ENCODE measurements at places on chromosomes 1 and 21. TPM values are rescaled to one million over a fixed set of nuclear protein-coding genes. Genes with fewer than 3 reads are reported as not detected.
A peak's percentile ranks its signal among the peaks of the same experiment; 100 is the strongest.

Gene CELA3A
- not detected for polyA plus RNA-seq

Gene RAB7B
- polyA plus RNA-seq = 7.5 TPM

Gene SMIM1
- polyA plus RNA-seq = 3.7 TPM

Gene ADCY10
- 0.32 TPM for polyA plus RNA-seq

Gene RPL11
- polyA plus RNA-seq = 1,302 TPM

Gene GOLT1A
- polyA plus RNA-seq = 12.5 TPM

Gene HSD3B1
- polyA plus RNA-seq = 1.3 TPM

Gene EDN2
- not detected for polyA plus RNA-seq

Gene IGFN1
- polyA plus RNA-seq = 10.4 TPM

Gene PHLDA3
- polyA plus RNA-seq = 75.3 TPM

Gene PLA2G2C
- 0.08 TPM for polyA plus RNA-seq

Gene HOOK1
- 6.5 TPM for polyA plus RNA-seq

Gene ADPRS
- 46.1 TPM for polyA plus RNA-seq

Gene SESN2
- 16.6 TPM for polyA plus RNA-seq

Gene PTAFR
- polyA plus RNA-seq = 9.9 TPM

Gene CD101
- 4.9 TPM for polyA plus RNA-seq

Gene CASQ2
- 1.1 TPM for polyA plus RNA-seq

Gene RNF115
- 19.1 TPM for polyA plus RNA-seq

Gene KCNAB2
- polyA plus RNA-seq = 48.3 TPM

Gene GNAT2
- polyA plus RNA-seq = not detected

Gene SEMA4A
- polyA plus RNA-seq = 42.0 TPM

Gene AJAP1
- 27.3 TPM for polyA plus RNA-seq

Gene TMEM269
- 1.3 TPM for polyA plus RNA-seq

Gene C1orf74
- polyA plus RNA-seq = 2.3 TPM

Gene DUSP23
- polyA plus RNA-seq = 24.9 TPM

Gene OR2L13
- 5.8 TPM for polyA plus RNA-seq

- no peak for DNase-seq
Observed at GRCh38 chr1:93671099-93671621, 10.5 kb downstream of the BCAR3 start.

DNA sequence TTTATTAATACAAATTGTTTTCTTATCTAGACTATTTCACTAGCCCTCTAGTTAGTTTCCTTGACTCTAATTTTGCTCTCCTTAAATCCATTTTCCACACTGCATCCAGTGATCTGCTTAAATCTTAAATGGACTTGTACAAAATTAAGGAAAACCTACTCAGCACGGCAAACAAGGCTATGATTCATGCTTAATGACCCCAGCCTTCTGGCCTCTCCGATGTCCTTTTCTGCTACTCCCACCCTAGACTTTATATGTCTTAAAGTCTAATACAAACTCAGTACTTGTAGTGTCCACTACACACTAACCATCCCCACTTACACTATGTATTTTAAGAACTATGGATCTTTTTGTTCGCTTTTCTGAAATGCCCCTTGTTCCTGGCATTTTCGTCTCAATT lies 2.2 kb downstream of the TMED5 start:
- no peak for DNase-seq

GRCh38 chr1:35398739-35399138 lies 130.2 kb downstream of the ZMYM4 start:
- DNase-seq = no peak

- DNase-seq = no peak
Observed at GRCh38 chr1:228810878-228811711, 75.8 kb downstream of the RHOU start.

- no peak for DNase-seq
Observed at GRCh38 chr1:1914971-1915692, at the start of gene CALML6. CALML6 (plus strand) TSS chr1:1915260; CDS start chr1:1915281, 21 bp downstream.

- no peak for DNase-seq
Observed at GRCh38 chr1:178011864-178012503, 42.1 kb upstream of the SEC16B start.

DNA sequence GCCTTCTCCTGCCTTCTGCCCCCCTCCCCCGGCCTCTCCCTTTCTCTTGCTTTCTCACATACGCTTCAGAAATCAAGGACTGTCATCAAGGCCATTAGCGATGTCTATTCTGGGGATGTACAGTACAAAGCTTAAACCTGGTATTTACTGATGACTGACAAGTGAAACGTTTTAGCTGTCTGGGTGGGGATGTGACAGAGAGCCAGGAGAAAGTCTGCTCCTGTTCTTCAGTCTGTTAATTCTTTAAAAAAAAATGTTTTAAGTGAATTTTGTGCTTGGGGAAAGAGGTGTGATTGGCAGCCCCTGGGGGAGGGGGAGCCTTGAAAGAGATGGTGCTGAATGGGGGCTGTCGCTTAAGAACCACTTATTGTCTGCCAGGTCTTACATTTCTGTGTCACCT lies 283.0 kb upstream of the PLXNA2 start:
- DNase-seq = peak; percentile 64

DNA sequence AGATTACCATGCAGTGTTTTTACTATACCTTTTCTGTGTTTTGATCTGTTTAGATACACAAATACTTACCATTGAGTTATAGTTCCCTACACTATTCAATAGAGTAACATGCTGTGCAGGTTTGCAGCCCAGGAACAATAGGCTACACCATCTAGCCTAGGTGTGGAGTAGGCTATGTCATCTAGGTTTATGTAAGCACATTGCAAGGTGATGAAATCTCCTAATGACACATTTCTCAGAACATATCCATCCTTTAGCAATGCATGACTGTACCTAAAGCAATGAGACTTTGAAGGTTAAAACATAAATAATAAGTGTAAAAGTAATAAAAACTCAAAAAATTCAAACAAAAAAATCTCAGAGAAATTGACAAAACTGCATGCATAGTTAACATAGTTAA lies 358.6 kb downstream of the USH2A start:
- DNase-seq = no peak

DNA sequence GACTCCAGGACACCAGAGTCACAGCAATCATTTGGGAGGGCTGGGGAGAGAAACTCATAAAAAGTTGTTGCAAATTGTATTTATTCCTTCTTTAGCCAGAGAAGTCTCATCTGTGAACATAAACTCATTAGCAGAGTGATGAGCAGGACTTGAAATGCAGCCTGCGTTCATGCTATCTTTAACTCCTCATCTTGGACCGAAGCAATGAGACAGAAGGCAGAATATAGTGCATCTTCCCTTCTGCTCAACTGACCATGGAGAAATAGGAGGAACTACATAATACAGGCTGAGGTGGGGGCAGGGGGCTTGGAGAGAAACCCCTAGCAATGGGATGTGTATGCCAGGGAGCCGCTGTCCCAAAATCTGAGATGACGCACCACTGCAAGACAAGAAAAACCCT lies 121.8 kb upstream of the AJAP1 start:
- DNase-seq = peak; percentile 68

GRCh38 chr1:170145061-170145460 lies 698 bp upstream of the NTMT2 start:
- no peak for DNase-seq

GRCh38 chr1:74771913-74772515 lies 39.1 kb downstream of the TYW3 start:
- DNase-seq = peak; percentile 92

- no peak for DNase-seq
Observed at GRCh38 chr1:12166834-12167492, at the start of gene TNFRSF1B. TNFRSF1B (plus strand) TSS chr1:12166991; CDS start chr1:12167092, 101 bp downstream.

DNA sequence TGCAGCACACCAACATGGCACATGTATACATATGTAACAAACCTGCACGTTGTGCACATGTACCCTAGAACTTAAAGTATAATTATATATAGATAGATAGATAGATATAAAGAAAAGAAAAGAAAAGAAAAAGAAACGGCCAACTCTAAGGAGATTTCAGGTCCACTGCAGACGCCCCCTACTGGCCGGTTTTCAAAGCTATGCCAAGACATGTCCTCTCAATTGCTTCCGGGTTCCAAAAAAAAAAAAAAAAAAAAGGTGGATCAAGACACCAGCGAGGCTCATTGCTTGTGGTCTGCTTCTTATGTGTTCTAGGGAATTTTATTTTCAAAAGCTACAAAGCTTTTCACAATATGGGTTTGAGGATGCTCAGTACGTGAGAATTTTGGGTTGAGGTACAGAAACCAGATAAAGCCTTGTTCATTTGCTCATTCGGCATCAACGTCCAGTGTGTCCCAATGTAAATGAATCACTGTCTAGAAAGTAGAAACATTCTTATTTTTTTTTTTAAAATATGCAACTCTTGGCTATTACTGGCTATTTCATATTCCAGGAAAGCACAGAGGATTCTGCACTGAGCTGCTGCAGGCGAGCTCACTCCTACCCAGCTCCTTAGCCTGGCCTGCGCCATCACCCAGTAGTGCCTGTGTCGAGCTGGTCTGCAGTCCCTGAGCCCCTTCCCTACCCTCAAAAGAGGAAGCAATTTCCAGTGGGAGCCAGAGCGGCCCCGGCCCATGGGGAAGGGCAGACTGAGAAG lies 643.0 kb downstream of the KIF26B start:
- DNase-seq = no peak

DNA sequence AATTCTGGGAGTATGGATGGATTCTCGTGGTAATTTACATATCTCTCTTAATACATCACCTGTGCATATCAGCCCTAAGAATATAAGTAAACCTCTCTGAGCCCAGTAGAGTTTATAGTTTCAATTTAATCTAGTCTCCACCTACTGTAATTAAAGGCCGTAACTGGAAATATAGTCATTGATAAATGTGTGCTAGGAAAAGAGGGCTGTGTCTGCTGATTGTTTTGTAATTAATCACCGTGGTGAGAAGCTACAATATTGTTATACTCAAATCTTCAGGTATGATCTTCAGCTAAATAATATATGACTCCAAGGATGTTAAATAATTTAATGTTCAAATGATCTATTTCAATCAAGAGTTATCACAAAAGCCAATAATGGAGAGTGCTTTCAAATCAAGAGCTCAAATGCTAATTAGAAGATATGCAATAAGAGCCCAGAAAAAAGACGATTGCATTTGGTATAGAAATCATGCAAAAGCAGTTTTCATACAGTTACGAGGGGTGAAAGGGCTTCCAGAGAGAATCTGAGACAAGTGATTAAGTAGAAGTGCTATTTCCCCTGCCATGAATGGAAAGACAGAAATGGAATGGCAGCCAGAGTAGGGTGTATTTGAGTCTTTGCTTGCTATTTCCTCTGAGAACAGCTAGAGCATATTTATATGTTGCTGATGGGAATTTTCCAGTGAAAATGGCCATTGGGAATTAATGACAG lies 1134.3 kb downstream of the NCAM2 start:
- no peak for DNase-seq

DNA sequence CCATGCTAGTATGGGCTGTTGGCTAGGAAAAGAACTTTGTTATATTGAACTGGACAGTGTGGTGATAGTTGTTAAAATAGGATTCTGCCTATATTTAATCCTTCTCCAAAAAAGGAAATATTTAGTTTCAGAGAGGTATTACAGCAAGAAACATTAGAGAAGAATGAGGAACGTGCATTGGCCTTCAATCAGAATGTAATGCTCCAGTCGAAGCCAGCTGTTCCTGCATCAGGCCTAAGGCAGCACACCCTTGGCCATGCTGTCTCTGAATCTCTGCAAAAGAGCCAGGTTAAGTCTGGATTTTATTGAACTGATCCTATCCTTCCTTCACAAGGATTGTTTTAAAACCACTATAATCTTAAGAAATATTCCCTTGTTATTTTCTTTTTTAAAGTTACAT lies 35.3 kb upstream of the RALGPS2 start:
- no peak for DNase-seq

- DNase-seq = no peak
Observed at GRCh38 chr1:185974367-185975170, 240.4 kb downstream of the HMCN1 start.

- no peak for DNase-seq
Observed at GRCh38 chr1:56868761-56869160, 14.2 kb downstream of the C8A start.

DNA sequence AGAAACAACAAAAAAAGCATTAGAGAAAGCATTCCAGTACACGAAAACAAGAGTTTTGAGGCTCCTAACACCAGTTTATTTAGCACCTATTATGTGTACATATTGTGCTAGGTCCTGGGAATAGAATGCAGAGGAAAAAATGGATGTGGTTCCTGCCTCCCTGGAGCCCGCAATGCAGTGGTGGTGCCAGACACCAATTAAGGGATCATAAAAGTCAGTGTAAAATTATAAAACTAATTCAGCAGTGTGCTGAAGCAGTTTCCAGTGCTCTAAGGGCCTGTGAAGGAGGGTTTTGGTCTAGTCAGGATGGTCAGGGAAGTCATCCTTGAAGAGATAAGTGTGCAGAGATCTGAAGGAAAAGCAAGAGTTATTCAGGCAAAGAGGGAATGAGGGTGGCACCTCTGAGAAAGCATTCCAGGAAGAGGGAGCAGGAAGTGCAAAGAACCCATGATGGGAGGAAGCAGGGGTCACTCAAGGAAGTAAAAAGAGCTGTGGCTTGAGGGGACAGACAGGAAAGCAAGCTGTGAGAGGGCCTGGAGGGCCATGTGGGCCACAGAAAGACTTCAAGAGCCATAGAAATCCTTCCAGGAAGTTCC lies 65.2 kb upstream of the IFNLR1 start:
- DNase-seq = no peak

All from spinal cord (tissue), 10 donors.